Central memory CD4-positive, alpha-beta T cell (primary cell): ENCODE measurements at places on chromosomes 1 and 21.
A peak's percentile ranks its signal among the peaks of the same experiment; 100 is the strongest.

- no peak for DNase-seq
These were observed 414.0 kb downstream of the CAMTA1 start for GRCh38 chr1:7199077-7199779.

DNA sequence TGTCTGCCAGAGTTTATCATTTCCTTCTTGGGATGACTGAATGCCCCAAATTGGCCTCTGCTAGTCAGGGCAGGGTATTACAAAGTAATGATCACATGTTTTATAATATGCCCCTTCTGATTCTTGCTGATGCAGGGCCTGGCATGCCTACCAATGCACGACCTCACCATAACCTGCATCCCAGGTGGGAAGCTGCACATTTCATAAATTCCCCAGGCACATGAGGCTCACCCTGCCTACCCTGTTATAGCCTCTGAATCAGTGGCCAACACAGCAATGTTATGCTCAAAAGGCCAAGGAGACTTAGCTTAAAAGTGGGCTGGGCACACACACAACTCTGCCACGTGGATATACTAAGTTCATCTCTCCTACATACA, 28.0 kb upstream of the XPR1 start:
- no peak for DNase-seq

- no peak for DNase-seq
These were observed 181.3 kb downstream of the KCTD3 start for GRCh38 chr1:215748431-215748830.

DNA sequence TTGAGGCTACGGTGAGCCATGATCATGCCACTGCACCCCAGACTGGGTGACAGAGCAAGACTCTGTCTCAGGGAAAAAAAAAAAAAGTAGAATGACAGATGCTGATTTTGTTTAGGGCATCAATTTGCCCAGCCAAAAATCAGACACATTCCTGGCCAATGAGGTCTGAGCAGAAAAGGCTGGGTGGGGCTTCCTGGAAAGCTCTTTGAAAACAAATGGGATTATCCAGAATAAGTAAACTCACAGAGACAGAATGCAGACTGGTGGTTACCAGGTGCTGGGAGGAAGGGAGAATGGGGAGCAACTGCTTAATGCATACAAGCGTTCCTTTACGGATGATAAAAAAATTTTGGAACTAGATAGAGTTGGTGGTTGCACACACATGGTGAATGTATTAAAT, 10.1 kb upstream of the CITED4 start:
- no peak for DNase-seq

GRCh38 chr1:119797162-119797561, 14.1 kb downstream of the REG4 start:
- no peak for DNase-seq

DNA sequence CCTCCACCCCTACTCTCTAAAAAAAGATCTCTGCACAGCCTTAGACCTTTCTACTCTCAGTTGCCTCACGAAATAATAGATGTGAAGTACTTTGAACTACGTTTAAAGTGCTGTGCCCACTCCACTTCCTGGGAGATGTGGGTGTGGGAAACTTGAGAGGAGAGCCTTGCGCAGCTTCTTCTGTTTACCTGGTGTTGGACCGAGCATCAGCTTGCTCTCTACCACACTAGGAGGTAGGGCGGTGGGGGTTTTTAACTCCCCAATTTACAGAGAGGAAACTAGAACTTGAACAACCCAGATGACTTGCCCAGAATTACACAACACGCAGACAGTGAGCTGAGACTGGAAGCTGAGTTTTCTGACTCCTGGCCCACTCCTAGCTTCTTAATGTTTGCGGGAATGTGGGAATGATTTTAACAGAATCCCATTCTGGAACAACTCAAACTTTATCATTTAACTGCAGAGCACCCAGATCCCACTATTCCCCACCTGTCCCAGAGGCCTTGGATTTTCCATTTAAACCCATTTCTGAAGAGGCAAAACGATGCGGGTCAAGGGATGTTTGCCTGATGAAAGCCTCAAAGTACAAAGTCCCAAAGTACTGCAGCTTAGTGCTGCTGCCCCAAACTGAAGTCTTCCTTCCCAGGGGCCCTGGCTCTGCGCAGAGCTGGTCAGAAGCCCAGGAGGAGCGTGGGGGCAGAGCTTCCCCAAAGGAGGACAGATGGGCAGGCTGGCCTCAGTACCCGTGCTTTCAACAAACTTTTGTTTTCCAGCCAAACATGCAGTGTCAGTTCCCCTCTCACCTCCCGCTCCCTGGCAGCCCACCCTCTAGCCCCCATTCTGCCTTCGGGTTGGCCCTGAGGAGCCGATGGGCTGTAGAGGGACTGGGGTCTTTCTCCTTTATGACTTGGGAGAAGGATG, 19.0 kb downstream of the BTG2 start:
- peak; percentile 84 for DNase-seq

DNA sequence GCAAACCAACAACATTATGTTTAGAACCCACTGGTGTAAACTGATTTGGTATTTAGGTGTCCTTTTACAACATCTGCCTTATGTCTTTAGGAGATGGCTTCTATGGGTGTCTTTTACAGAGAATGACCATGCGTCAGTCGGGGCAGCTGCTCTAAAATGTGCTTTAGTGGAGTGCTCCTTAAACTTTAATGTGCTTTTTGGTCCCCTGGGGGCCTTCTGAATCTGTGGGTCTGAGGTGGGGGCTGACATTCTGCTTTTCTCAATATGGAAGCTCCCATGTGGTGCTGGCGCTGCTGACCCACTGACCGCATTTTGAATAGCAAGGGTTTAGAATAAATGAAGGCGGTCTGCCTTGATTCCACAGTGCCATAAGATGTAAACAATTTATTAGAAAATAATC, 173.2 kb upstream of the B3GALT2 start:
- no peak for DNase-seq

- peak; percentile 8 for DNase-seq
These were observed 40.0 kb downstream of the SYNJ1 start for GRCh38 chr21:32687643-32688345.

DNA sequence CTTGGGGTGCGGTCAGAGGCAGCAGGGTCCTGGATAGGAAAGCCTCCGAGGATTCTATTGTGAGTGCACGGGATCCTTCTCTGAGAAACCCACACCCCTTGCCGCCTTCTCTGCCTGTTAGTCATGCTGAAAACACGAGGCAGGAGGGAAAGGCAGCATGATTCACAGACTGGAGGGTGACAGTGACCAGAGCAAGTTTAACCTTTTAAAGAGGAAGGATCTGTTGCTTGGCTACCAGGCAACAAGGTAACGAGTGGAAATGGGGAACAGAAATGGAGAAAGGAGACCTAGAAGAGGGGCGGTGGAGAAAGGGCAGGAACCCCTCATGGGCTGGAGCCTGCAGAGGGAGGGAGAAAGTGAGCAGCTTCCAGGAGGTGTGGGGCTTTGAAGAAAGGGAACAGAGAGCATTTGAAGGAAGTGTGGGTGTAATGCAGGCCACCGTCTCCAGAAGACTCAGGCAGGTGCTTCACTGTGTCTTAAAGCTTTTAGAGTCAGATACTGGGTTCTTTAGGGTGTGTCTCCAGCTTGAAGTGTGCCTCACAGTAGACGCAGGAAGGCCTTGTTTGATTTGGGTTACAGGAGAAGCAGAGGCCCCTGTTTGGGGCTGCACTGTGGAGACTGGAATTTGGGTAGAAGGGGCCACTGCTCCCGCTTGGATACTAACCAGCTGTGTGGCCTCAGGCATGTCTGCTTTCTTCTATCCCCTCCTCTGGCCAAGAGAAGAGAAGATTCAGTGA, 19.1 kb downstream of the OPTC start:
- no peak for DNase-seq

DNA sequence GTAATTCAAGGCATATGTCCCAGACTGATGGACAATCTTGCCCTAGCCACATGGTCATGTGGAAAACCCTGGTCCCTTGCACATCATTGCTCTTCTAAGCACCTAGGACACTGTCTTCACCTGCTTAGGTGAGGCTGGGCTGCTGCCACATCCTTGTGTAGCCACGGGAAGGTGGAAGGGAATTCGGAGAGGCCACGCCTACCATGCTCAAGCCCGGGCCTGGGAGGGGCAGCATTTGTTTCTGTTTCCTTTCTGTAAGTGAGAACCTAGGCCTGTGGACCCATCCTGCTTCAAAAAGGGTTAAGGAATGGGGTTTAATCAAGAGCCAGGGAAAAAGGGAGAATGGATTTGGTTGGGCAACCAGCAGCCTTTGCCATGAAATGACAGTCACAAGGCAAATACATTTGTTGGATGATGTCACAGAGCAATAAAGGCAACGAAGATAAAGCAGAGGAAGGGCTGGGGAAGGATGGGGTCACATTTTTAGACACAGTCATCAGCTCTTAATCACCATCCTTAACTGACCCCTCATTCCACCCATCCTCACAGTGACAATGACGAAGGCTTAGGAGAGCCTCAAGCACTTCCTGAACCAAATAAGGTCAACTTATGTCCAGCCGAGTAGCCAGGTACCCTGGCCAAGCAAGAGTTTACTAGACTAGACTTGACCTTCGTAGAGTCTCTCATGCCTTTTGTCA, 10.1 kb upstream of the LRRC38 start:
- DNase-seq = no peak

DNA sequence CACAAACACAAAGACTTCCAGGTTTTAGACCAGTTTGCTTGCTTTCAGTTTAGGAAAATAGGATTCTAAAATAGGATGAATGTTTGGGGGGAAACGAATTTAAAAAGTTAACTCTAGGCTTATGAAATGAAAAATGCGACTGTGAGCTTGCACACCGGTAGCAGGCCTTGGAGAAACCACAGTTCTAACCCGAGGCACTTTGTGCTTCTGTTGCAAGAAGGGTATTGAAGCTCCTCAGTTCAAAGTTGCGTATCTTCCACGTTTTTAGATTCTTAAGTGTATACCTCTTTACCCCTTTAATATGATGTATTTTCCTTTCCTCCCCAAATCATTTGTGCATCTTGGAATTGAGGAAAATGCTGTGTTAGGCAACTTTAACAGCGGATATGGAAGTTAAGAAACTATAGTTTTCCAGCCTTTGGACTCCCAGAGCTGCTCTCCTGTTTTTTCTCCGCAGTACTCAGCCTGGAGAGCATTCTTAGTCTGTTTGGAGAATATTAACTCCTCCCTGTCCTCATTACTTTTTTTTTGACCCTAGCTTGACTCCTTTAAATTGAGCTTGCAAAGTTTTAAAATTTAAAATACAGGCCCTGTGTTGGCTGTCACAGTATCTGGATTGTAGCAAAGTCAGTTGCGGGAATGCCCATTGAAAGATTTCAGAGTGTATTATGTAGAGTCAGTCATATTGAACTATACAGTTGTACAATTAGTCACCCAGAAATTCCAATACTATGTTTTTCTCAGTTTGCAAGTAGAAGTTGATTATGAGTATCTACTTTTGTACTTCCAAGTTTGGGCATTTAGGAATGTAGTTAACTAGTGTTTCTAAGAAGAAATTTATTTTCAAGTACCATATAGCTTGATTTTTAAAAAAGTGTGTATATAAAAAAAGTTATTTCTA, 2.6 kb downstream of the MRPS6 start:
- DNase-seq = no peak

DNA sequence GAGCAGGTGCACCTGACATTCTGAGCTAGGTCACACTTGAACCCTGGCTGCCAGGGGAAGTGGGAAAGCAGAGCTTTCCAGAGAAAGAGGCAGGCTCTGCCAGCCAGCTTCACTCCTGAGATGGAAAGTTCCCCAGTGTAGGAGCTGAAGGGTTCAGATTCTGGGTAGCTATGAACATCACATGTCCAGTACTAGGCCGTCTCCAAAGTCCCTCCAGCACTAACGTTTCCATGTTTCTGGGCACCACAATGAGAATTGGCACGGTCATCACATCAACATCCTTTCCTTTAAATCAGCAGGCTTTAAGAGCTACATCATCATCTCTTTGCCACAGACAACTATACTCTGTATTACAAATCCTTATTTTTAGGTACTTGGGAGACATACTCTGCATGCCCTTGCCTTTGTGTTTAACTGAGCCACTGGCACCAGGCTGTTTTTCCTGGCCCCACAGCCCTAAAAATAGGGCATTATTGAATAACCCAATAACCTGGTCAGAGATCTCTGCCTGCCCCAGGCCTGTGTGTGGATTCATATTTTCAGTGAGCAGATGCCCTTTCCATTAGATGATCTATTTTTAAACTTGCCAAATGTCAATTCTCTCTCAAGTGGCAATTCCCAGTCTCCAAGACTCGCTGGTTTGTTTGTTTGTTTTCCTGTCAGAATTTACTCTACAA, 35.4 kb upstream of the USP24 start:
- no peak for DNase-seq

GRCh38 chr1:173269490-173270230, 62.5 kb upstream of the TNFSF4 start:
- no peak for DNase-seq

DNA sequence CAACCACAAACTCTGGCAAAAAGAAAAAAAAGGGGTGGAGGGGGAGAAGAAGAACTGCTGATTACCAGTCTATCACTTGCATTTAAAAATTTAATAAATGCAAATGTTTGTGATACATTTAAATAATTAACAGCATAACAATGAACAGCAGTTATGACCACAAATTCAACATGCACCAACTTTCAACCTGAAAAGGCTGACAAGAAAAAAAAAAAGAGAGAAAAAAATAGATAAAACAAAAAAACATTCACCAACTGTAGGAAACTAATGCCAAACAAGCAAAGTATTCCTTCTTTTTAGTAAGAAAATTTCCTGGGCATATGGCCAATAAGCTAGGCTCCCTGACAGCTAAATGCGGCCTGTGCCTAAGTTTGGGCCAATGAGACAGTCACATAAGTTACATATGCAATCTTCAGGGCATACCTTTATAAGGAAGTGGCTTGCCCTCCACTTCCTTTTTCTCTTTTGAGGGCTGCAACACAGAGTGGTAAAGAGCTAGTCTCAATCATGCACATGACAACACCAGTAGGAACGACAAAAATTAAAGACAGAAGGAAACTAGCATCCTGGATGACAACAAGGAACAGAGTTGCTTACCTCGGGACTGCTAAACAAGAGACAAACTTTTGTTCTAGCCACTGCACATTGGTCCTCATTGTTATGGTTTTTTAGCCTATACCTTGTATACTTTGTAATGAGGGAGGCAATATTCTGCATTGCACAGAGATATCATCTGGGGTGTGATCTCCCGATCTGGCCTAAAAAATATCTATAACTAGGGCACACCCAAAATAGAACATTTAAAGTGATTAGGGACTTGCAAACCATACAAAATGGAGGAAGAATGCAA, 24.2 kb upstream of the PHTF1 start:
- peak; percentile 74 for DNase-seq

- DNase-seq = no peak
These were observed 445.5 kb downstream of the MATN1 start for GRCh38 chr1:30277911-30278310.

DNA sequence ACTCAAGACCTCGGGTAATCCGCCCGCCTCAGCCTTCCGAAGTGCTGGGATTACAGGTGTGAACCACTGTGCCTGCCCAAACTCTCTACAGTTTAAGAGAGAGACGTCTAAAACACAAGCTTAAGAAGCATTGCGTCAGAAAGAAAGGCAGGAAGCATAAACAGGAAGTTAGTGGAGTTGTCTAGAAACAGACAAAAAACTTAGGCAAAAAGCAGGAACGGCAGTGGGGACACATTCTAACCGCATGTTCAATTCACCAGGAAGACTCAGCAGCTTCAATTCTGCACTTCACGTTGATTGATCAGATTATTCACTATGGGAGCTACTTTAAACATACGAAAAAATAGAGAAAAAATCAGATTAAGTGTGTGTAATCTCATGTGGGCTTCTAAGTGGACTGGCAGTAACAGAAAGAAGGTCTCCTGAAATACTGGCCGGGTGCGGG, 7.4 kb downstream of the CFAP74 start:
- no peak for DNase-seq
